ENCODE measurements at places on chromosomes 6 and 20. TPM values are rescaled to one million over a fixed set of nuclear protein-coding genes. Genes with fewer than 3 reads are reported as not detected.

TMEM74B gene
- total RNA-seq, result 0.17 TPM

LY6G6F gene
- total RNA-seq, result not detected

KIAA1586 gene
- total RNA-seq, result 12.2 TPM

HCRTR2 gene
- total RNA-seq, result not detected

- no peak for DNase-seq
Measured at GRCh38 chr20:1299522-1299921, 29.4 kb downstream of the SDCBP2 start.

DNA sequence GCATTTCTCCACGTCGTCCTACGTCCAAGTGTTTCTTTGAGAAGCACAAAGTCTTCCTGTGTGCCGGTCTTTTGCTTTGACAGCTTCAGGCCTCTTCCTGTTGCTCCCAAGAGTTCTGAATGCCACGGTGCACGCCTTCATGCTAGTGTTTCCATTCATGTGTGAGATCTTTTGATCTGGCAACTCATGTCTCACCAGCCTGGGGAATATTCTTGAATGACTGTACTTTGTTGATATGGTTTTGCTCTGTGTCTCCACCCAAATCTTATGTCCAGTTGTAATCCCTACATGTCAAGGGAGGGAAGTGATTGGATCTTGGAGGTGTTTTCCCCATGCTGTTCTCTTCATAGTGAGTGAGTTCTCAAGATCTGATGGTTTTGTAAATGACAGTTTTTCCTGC, 129.6 kb upstream of the THBS2 start:
- DNase-seq, result no peak

All from renal cortical epithelial cell (primary cell).